ENCODE measurements at places on chromosomes 3 and 15. TPM values are rescaled to one million over a fixed set of nuclear protein-coding genes. Genes with fewer than 3 reads are reported as not detected.

Gene OTOL1
- total RNA-seq = not detected

Gene EID1
- total RNA-seq = 269 TPM

Gene TMEM158
- 0.65 TPM for total RNA-seq

Gene LAMB2
- 322 TPM for total RNA-seq

Gene RTF1
- 36.0 TPM for total RNA-seq

Gene FAM43A
- total RNA-seq = 6.8 TPM

Gene ALG3
- total RNA-seq = 30.1 TPM

All from articular chondrocyte of knee joint (primary cell).